NCI-H1105 treated with DMSO at 0.1 percent for 48 hours (cell line): ENCODE measurements at places on chromosomes 13 and 19.

DNA sequence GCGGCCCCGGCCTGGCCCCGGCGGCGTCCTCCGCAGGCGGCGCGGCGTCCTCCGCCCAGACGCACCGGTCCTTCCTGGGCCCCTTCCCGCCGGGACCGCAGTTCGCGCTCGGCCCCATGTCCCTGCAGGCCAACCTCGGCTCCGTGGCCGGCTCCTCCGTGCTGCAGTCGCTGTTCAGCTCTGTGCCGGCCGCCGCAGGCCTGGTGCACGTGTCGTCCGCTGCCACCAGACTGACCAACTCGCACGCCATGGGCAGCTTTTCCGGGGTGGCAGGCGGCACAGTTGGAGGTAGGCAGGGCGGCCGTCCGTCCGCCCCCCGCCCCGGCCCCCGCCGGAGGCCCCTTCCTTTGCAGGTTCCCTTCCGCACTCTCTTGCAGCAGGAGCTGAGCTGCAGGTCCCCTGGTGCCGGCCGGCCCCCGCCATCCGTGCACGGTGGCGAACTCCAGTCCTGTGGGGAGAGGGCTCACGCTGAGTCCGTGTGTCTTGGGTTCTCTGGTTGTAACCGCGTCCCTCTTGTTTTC, 9.2 kb downstream of the PLEKHJ1 start:
- no peak for DNase-seq

DNA sequence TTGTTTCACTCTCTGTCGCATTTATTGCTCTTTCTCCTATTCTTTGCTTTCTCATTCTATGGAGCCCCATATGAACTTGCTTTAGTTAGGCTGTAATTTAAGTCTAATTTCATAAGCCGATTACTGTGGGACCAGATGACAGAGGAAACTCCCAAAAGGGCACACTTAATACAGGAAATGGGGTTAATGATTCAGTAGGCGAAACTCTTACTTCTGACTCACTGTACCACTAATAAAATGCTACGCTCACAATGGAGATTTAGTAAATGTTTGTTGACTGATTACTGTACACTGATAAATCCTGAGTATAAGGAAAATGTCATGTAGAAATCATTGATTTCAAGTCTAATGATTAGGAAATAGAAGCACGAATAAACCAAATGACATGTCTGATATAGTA, 276.4 kb downstream of the KLF5 start:
- no peak for DNase-seq

DNA sequence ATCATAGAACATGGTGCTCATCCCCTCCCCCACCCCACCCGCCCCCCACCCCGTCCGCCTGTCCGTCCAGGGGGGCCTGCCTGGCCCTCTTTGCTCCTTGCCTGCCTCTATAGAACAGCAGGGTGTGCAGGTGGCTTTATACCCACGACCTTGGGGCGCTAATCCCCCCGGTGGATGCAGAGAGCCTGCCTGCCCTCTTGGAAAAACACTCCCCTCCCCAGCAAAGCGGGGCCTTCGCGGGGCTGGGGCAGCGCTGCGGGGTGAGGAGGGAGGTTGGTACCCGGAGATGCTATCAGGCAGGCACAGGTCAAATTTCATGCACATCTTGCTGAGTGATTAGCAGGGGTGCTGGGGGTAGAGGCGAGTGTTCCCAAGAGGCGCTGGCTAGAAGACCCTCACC, 21.9 kb downstream of the RFX1 start:
- DNase-seq: no peak

DNA sequence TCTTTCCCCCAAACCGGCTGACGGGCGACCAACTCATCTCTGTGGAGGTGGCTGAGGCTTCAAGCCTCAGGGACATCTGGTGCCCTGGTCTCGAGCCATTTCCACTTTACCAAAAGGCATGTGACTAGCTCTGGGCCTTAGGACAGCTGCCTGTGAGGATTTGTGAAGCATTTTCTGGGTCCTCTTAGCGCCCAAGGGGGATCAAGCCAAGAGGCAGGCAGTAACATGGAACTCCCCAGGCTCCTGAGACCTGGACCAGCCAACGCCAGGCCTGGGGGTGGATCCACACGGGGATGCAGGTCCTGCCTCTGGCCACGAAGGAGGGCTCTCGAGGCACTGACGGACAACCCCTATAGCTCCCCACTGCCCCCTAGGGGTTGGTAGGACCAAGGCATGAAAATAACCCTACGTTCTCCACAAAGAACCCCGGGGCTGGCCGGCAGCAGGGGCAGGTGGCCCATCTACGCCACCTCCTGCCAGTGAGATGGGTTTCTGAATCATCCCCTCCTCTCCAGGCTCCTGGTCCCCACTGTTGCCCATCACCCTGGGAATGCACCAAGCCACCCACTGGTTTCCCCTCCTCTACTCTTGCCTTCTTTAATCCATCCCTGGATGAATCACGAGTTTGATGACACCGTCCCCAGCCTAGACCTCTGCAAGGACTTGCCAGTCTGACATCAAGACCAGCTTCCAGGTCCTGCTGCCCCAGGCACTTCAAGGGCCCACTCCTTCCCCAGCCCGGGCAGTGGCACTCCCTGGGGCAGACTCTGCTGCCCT, 7.0 kb upstream of the MYDGF start:
- peak; percentile 8 for DNase-seq

GRCh38 chr19:50722201-50723013, 757 bp upstream of the CLEC11A start:
- DNase-seq: no peak

DNA sequence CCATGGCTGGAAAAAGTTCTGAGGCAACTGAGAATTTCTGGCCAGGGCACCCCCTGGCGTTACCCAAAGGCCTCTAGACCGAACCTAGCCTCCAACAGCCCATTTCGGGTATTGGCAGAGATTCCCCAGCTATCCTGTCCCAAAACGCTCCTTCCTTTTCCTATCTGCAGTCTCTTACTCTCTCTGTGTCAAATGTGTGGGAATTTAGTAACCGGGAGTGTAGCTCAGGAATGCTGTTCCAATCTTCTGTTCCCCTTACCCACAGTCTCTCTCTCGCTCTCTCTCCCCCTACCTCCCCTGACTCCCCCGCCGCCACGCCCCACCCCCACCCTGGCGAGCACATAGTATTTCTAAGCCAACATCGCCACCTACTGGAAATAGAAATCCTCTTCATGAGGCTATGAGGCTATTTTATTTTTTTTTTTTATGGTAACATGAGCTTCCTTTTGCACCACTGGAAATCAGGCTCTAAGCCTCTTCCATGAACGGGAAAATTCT, 27.0 kb downstream of the OXGR1 start:
- no peak for DNase-seq

GRCh38 chr19:10918359-10918758, 10.1 kb downstream of the YIPF2 start:
- no peak for DNase-seq

DNA sequence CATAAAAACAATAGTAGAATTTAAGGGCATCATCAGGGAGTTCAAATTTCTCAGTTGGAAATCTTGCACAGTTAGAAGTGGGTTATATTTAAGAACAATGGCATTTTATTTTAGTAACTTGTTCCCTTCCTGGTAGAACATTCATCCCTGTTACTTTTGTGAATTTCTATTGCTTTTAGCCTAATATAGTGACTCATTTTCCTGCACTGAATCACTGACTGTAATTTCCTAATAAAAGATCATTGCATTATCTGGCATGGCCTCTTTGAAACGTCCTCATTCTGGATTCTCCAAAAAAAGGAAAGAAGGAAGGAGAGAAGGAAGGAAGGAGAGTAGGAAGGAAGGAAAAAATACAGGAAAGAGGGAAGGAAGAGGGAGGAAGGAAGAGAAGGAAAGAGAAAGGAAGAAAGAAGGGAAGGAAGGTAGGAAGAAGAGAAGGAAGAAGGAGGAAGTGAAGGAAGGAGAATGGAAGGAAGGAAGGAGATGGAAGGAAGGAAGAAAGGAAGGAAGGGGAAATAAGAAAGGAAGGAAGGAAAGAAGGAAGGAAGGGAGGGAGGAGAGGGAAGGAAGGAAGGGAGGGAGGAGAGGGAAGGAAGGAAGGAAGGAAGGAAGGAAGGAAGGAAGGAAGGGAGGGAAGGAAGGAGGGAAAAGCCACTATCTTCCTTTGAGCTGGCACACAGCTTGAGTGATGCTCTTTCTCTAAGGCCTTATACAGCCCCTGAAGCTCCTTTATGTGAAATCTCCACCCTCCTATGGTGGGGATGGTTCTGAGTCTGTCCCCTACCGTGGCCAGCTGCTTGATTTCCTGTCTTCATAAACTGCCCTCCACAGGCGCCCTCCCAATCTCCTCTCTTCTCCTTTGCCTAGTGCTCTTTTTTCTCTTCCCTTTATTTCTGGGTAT, 29.8 kb upstream of the TM9SF2 start:
- DNase-seq: no peak

GRCh38 chr13:48891586-48891985, 84.1 kb upstream of the FNDC3A start:
- no peak for DNase-seq
